Activated CD4-positive, CD25-positive, alpha-beta regulatory T cell treated with anti-CD3 and anti-CD28 coated beads, Interleukin-2, amount 50 U/mL, for 72 hours (primary cell): ENCODE measurements at places on chromosomes 3 and 15.

- no peak for DNase-seq
These were observed 374.3 kb downstream of the MAGI1 start for GRCh38 chr3:65664446-65664845.

DNA sequence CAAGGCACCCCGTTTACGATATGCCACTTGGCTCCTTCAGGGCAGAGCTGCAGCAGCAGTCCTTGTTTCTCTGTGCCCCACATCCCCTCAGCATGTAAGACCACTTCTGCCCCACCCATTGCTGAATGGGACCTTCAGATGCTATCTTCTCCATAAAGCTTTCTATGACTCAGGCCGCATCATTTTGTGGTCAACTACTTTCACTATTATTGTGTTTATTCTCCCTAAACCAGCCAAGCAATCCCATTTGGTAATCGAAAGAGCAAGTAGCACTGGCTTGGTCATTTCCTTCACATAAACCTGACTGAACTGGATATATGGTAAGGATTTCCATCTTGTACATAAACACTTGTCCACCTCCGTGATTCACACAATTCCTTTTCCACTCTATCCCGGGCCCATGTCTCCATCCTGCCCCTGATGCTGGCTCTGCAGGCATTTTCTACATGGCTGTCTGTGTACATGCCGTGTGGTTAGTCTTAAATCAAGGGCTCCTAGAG, 25.7 kb downstream of the LIPC start:
- DNase-seq = no peak

- DNase-seq = no peak
These were observed 225.7 kb downstream of the GABRG3 start for GRCh38 chr15:27196691-27197090.

GRCh38 chr15:70892002-70892911, at the start of the genes LRRC49 and THAP10:
Gene LRRC49 (plus strand): TSS chr15:70892826. CDS start chr15:70892895, 69 bp downstream.
Gene THAP10 (minus strand): TSS chr15:70892433. CDS start chr15:70892272, 161 bp downstream.
- DNase-seq = peak; percentile 49

DNA sequence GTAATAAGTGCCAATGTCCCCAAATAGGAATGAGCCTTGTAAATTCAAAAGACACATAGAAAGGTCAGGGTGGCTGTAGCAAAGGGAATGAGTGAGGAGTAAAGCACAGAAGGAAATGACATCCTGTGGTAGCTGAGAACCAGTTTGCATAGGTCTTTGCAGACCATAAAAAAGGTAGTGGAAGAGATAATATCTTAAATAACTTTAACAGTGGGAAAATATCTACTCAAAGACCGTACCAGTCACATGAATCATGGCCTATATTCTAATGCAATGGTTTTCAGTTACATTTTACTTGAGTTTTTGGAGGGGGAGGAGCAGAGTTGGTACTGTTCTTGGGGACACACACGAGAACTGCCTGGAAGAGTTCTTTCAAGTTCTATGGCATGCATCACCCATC, 297.3 kb upstream of the ADAMTS9 start:
- DNase-seq = no peak

DNA sequence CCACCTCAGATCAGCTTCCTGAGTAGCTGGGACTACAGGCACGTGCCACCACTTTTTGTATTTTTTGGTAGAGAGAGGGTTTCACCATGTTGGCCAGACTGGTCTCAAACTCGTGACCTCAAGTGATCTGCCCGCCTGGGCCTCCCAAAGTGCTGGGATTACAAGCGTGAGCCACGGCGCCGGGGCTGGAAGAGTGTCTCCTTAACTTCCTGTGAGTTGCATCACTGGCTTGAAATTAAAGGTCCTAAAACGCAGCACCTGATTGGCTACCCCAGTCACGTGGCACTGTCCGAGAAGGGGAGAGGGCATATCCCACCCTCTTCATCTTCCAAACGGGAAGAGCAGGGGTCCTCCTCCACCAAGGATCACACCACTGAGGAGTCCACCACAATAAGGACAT, 5.5 kb upstream of the FAM174B start:
- DNase-seq = no peak

GRCh38 chr3:72434296-72434695, 413.9 kb downstream of the SHQ1 start:
- no peak for DNase-seq

DNA sequence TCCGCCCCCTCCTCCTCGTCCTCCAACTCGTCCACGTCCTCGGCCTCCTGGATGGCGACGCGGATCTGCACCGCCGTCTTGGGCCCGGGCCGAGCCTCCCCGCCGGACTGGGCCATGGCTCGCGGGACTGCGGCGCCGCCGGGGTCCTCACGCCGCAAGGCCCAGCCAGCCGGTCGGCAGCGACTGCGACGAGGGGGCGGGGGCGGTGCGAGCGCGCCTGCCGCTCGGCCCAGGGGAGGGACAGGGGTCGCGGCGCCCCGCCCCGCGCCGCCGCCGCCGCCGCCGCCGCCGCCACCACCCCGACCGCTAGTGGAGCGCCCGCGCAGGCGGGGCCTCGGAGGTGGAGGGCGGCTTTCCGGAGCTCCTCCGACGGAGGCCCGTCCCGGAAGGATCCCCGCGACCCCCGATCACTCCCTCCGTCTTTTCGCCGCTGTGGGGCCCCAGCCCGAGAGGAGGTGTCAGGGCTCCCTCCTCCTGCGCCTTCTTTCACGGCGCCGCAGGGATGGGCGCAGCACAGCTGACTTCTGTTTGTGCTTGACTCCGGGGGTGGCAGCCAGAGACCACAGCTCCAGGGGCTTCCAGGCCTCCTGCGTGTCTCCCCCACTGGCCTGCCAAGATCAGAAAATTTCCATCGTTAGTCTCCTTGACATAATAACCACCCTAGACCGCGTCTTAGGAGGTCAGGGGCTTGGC, at the start of gene LARP6:
TSS of gene LARP6 (minus strand) at position 185 of the 693 bp plus-strand sequence. CDS start at position 116, 69 bp downstream.
- no peak for DNase-seq

- no peak for DNase-seq
These were observed 103.3 kb downstream of the PCCB start for GRCh38 chr3:136353461-136353860.

DNA sequence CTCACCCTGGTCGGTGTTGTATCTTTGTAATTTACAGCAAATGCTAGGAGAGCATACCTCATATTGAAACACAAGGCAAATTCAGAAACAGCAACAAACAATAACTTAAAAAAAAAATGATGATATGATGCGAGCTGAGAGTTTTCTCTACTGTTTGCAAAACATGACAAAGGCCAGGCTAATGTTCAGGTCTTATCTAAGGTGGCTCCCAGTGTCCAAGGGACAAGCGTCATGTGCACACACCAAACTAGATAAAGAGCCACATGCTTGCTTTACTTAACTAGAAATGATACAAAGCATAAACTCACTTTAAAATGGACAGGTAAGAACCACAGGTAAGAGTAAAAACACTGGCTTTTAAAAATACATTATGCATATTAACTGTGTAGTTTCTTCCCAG, 375.9 kb downstream of the FOXP1 start:
- DNase-seq = no peak

- no peak for DNase-seq
These were observed 14.8 kb downstream of the WNT7A start for GRCh38 chr3:13865106-13865505.

- no peak for DNase-seq
These were observed 767 bp downstream of the SEMA3F start for GRCh38 chr3:50155891-50156290.

DNA sequence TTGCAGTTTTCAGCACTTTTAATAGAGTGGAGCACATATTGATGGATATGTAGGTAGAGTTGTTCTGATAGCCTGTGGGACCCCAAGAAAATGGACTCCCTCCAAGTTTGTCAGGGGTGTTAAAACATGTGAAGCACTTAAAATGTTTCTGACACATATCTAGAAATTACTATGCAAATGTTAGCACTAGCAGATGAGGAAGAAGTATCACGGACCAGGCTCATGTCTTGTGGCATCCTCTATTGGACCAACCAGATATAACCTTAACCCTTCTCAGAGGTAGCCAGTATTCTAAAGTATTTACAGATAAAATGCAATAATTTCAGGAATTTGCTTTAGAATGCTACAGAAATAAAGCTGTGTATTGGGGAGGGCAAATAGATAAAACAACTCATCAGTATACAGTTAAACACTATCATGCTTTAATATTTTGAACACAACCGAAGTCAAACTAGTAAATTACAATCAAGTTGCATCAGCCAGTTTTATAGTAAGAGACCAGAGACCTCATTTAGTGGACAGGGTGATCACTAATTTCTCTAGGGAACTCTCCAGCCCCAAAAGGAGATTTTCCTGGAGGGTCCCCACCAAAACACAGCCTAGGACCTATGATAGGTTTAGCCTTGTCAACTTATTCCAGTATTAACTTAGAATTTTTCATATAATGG, 57.2 kb upstream of the FBN1 start:
- DNase-seq = no peak

GRCh38 chr3:171286580-171287249, 173.5 kb downstream of the TNIK start:
- no peak for DNase-seq

- no peak for DNase-seq
These were observed 91.8 kb downstream of the TOP2B start for GRCh38 chr3:25572919-25573385.

- DNase-seq = no peak
These were observed 133.6 kb downstream of the PLD1 start for GRCh38 chr3:171676601-171677175.
